ENCODE measurements at places on chromosomes 3 and 15.

DNA sequence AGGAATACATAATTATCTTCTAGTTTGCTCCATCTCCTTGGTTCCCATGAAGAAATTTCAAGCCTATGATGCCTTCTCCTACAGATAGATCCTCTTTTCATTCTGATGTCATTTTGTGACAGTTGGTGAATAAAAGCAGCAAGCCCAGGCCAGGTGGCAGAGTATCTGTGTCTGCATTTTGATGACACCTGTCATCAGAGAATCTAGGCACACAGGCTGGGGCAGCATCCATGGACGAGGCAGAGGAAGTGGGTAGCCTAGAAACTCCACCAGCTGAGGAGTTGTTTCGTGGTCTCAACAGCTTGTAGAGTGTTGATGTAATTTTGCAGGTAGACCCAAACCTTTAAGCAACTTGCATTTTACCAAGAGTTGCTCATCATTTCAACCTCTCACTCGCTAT is 269.8 kb downstream of the FEZF2 start:
- DNase-seq, result no peak

DNA sequence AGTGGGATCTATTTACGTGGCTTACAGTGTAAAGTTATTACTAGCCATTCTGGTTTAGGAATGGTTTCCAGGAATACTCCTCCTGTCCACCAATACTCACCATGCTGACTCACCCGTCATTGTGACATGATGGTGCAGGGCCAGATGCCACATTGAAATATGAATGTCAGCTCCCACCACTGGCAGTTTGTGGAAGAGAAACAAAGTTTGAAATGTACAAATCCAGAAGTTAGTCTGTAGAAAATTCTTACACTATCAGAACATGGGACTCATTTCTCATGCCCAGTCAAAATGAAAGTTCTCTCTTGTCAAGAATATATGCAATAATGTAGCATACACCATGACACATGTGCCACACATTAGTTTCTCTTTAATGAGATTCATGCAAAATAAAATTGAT is 14.4 kb upstream of the TSPAN3 start:
- DNase-seq, result no peak

GRCh38 chr3:87333393-87333892 is 57.1 kb upstream of the POU1F1 start:
- no peak for DNase-seq

DNA sequence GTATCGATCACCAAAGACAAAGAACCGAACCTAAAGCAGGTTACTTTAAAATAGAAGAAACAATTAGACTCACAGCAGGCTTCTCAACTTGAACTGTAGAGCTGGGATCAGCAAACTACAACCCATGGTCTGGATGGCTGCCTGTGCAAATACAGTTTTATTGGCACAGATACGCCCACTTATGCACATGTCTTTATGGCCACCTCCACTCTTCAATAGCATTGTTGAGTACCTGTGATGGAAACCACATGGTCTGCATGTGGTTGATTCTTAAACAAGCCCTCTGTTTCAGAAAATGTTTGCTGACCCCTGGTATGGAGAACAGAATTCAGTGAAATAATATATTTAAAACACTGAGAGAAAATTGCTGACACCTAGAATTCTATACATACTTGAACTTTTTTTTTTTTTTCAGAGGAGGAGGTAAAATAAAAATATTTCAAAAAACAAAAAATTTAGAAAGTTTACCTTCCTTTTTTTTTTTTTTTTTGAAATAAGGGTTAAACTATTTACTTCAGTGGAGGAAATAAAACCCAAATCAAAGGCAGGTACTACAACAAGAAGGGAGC is 263.8 kb upstream of the ATP10A start:
- DNase-seq, result no peak

DNA sequence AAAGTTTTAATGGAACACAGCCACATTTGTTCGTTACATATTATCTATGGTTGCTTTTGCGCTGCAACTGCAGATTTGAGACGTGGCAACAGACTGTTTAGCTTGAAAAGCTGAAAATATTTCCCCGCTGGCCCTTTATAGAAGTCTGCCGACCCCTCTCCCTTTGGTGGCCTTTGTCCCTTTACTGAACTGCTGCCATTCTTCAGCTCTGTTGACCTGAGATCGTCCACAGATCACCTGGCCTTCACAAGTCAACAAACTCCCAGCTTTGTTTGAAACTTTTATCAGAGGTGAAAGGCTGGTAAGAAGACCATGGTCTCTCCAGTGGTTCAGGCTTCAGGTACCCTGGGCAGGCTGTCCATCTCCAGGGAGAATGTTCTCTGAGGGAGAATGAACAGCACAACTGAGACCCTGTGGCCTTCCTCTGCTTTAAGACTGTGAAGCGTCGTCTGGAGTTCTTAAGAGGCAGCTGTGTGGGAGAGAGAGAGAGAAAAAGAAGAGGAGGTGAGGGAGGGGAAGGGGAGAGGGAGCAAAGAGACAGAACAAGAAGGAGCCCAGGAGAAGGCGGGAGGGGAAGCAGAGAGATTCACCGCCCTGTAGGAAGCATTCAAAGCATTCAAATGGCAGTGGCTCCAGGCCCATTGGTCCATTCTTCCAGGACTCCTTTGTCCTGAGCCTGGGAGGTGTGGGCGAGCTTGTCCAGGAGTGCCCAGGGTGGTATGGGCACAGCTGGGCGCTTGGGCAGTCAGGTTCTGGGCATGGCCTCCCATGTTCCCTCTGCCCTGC is 53.7 kb upstream of the INSYN1 start:
- no peak for DNase-seq

DNA sequence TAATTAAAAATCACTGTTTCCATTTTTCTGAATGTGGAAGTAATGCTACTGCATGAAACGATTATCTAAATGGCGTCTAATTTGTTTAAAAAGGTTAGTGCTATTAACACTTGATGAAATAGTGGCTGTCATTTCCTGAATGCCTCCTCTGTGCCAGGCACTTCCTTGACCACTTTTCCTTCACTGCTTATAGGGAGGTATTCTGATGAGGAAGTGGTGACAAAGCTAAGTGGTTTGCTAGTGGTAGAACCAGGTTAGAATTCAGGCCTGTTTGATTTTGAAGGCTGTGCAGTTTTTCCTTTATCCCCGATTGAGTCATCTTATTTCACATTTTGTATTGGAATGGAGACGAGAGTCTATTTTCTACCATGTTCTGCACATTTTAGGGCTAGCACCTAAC is 119.0 kb downstream of the USP13 start:
- no peak for DNase-seq
